ENCODE measurements at places on chromosomes 1 and 21.
A peak's percentile ranks its signal among the peaks of the same experiment; 100 is the strongest.

GRCh38 chr21:41856572-41856971 is 22.6 kb downstream of the PRDM15 start:
- DNase-seq, result no peak

- DNase-seq, result no peak
Measured at GRCh38 chr1:245313576-245313975, 158.8 kb downstream of the KIF26B start.

GRCh38 chr21:41086569-41086968 is 81.4 kb upstream of the BACE2 start:
- DNase-seq, result no peak

DNA sequence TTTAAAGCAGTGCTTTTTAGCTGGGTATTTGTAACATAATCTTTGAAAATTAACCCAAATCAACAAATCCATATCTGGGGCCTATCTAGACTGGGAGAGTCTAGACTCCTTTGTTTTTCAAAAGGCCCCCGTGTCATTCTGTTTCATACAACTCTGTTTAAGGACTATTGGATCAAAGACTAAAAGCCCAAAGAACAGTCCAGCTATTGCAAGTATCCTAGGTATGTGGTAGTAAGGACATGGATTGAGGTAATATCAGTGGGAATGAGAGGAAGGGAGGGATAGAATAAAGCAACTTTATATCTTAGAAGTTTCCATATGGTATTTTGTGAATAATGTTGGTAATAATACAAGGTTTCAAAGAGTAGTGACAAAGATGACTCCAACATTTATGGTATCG is 18.2 kb downstream of the KIF1B start:
- no peak for DNase-seq

DNA sequence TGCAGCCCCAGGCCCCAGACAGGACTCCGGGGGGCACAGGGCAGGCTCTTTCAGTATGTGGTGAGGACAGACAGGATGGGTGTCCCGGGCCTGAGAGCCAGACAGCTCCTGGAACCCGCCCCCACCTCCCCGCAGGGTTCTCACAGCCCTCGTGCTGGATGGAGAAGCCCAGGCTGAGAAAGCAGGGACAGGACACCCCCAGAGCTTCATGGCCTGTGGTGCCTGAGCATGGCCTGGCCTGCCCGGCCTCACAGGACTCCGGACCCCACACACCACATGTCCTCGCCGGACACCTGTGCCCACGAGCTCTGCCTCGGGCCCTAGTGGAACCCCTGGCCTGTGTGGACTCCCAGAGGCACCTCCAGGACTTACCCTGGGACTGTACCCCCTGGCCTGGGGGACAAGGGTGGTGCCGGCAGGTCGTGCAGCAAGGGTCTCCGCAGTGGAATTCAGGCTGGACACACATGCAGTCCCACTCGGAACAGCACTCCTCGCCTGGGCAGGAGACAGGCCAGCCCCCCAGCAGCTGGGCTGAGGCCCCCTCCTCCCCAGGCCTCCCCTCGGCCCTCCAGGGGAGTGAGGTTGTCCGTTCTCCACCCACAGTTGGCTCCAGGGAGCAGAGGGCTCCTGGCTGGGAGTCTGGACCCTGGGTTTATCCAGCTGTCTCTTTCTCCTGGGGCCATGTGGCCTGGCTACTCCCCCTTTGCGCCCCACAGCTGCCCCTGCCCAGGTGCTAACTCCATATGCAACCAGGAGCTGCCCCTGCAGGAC is 1.2 kb downstream of the TNFRSF18 start:
- no peak for DNase-seq

GRCh38 chr21:44288251-44289110 is 2.8 kb downstream of the AIRE start:
- no peak for DNase-seq

GRCh38 chr21:46095814-46096595 is 1.9 kb upstream of the COL6A2 start:
- no peak for DNase-seq

DNA sequence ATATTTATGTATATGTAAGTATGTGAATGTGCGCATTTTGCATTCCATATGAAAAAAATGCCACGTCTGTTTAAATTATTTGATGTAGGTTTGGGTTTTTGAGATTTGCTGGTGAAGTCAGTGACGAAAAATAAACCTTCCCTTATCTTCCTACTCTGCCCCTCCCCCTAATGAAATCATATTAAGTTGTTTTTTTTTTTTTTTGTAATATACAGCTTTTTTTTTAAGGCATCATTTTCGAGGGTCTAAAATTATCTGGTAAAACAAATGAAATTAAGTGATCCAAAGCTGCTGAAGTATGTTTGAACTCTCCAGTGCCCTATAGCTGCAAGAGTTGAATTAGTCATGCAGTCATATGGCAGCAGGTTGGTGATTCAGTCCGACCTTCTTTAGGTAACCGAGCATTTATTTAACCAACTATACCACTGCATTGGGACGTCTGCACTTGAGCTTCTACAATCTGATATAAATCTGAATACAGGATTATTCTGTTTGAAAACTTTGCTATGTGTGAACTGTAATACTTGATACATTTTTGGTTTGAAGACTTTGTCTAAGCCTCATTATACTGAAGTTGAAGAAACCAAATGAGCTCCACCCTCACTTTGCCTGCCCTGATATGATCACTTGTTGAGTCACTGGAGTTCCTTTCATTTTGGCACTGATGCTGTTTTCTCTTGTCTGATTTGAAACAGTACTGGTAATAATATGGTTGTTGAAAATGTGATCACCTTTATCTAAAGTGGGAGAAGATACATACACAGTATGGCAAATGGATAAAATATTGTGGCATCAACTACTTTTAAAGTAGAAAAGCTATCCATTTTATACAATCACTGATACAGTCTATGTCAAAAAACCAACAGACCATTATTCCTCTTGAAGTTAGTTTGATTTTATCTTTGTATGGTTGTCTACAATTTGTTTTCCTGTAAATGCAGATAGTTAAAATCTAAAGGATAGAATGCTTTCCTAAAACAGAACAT is 11.7 kb downstream of the PDIK1L start:
- DNase-seq, result peak; percentile 45

DNA sequence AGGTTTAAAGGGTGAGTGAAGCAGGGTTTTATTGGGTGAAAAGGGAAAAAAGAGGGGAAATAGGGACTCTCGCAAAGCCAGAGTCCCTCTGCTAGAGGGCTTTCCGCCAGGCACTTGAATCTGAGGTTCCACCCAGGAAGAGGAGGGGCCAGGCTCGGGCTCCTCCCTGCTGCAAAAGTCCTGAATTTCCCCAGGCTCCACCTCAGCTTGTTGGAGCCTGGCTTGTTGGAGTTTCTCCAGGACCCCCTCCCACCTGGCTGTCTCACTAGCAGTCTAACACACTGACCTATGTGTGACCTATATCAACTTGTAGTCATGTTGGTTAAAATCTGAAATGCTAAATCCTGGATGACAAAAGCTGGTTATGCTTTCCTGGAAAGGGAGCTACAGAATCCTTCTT is 25.5 kb downstream of the GBP2 start:
- DNase-seq, result no peak

DNA sequence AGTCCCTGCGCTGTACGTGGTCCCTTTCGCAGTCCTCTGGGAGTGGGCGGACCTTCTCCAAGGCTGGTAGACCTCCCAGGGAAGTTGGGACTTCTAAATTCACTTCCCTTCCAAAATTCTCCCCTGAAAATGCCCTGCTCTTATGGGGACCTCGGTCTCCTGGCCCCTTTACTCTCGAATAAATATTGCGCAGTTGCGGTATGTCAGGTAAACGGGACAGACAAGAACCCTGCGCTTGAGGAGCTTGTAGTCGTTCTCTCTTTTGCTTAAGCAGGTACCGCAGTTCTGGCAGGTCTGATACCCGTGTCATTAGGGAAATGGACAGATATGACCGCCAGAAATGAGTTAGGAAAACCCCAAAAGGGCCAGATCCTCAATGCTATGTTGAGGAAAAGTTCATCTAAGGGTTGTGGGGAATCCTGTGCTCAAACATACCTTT is 561 bp downstream of the KIF2C start:
- DNase-seq, result no peak

DNA sequence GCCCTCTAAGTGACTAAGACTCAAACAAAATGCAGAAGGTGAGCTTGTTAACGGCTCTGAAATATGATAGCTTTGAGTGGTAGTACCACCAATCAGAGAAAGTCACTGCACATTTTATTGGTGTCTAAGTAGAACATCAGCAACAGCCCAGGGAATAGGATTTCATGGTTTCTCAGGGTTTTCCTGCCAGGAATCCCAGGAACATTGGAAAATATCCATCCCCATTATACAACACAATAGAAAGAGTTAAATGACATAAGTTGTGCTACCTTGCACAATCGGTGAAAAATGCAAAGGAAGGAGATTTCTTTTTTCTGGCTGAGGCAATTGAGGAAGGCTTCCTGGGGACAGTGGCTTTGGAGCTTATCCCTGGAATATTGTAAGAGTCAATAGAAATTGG is 283.1 kb downstream of the HLX start:
- peak; percentile 22 for DNase-seq

- no peak for DNase-seq
Measured at GRCh38 chr1:95604771-95605170, 370.8 kb downstream of the RWDD3 start.

All from dermis blood vessel endothelial cell (primary cell).